ENCODE measurements at places on chromosomes 16 and 17.

DNA sequence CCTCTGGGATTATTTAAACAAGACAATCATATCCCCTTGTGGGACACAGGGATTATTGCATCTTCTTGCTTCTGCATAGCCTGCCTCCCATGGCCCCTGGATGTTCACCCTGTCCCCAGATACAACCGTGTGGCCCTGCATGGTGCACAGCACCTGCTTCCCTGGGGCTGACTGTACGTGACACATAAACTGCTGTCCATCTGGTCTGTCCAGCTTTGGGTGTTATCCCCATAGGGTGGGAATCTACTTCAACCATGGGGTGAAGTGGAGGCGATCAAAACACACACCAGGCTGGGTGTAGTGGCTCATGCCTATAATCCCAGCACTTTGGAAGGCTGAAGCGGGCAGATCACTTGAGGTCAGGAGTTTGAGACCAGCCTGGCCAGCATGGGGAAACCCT lies 138.8 kb downstream of the XYLT1 start:
- no peak for DNase-seq

DNA sequence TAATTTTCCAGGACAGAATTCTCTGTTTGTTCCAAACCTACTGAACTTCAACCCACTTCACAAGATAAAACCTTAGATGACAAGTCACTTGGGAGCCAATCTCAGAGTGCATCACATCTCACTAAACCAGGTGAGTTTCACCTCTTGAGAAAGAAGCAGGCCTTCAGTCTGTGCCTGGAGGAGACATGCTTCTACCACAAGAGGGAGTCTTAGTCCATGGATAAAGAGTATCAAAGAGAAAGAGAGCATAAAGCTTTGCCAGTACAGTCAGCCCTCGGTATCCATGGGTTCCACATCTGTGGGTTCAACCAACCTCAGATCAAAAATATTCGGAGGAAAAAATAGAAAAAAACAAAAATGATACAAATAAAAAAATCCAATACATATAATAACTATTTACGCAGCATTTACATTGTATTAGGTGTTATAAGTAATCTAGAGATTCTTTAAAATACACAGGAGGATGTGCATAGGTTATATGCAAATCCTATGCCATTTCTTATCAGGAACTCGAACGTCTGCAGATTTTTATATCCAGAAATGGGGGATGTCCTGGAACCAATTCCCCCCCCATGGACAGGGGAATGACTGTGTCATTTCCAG lies 37.7 kb downstream of the DUSP14 start:
- no peak for DNase-seq

- DNase-seq = no peak
Observed at GRCh38 chr16:12498077-12498476, 305.6 kb downstream of the CPPED1 start.

GRCh38 chr17:7478276-7479212 lies 887 bp downstream of the ZBTB4 start:
- DNase-seq = no peak
